ENCODE measurements at places on chromosomes 13 and 19.

GRCh38 chr13:70541451-70541850 lies 433.2 kb upstream of the KLHL1 start:
- DNase-seq, result no peak

- DNase-seq, result no peak
These were observed 70.5 kb upstream of the CSNK1A1L start for GRCh38 chr13:37175996-37176395.

DNA sequence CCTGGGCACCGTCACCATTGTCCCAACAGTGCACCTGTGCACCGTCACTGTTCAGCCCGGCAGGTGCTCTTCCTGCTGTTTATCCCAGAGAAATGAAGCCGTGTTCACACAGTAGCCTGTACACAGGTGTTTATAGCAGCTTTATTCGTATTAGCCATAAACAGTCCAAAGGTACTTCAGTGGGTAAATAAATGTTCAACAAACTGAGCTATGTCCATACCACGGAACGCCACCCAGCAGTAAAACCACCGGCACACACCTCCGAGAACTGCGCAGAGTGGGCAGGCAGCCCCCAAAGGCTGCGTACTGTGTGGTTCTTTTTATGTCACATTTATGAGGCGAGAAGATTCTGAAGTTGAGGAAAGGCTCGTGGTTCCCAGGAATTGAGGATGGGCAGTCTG lies 44.9 kb upstream of the DCUN1D2 start:
- no peak for DNase-seq

DNA sequence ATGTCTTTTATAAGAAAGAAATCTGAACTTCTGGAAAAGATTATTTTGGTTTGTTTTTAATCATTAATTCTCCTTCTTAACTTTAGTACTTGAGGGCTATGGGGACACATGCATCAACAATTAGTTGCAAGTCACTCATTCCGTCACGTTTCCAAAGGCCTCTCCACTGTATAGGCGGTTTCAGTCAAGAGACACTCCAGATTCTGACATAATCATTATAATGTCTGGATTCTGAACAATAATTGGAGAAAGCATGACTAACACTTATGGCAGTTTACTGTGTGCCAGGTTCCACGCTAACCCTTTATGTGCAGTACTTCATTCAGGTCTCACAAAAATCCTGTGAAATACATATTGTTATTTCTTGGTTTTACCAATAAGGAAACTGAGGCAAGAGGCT lies 71.9 kb downstream of the TNFRSF19 start:
- DNase-seq, result no peak

DNA sequence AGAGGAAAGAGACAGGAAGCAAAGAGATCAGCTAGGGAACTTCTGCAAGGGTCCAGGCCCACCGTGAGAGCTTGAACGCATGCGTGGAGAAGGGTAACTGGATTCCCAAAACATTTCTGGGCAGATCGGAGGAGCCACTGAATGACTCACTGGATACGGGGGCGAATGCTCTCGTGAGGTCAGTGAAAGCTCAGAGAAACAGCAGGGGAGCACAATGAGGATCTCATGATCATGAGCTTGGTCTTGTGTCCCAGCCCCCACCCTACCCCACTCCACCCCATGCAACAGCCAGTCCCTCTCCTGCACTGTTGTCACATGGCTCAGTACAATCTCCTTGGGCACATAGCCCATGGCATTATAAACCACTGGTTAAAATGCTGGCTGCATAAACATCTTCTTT lies 40.6 kb downstream of the DCLK1 start:
- no peak for DNase-seq

DNA sequence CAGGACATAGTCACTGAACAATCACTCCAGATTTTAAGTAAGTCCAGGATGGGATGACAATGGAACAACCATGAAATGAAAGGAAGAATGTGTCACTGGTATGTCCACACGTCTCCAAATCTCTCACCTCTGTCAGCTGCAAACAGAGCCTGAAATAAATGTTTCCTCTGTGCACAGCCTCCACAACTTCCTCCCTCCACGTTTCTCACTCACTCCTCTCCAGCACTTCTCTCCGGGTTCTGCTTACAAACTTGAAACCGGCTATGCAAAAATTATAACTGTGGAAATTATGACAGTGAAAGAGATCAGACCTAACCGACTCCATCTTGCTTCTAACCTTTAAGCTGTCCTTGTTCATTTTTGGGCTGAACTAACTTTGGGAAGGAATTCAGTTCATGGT lies 35.0 kb upstream of the ALOX5AP start:
- DNase-seq, result no peak

DNA sequence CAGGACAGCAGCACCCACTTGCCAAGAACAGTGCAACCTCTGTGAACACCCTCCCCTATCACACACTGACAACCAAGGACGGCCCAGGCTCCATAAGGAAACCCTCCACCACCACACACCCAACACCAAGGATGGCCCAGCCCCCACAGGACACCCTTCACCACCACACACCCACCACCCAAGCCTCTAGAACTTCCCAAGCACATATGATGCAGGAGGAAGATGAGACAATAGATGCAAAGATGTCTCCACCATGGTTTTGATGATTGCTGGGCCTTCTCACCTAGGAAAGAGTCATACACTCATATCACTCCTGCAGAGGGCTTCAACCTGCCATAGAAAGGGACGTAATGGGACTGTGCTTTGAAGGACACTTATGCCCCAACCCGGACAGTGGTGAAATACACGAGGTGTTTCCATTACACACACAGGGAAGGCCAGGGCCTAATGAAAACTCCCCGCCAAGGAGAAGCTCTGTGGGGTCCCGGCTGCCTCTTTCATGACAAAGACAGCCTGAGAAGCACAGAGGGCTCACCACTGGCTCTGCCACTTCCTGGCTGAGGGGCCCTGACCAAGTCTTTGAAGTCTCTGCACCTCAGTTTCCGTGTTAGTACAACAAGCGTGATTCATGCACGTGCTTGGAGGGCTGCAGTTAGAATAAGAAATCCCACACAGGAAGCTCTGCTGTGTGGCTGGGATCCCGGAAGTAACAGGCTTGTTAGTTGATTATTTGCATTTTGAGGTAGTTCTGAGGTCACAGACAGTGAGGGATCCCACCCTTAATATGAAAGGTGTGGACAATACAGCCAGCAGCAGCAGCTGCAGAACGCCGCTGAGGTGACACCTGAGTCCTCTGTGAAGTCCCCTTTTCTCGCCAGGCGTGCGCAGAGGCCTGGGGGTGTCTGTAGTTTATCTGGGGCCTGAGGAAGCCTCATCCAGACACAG lies 61.9 kb upstream of the ATP12A start:
- DNase-seq, result no peak

DNA sequence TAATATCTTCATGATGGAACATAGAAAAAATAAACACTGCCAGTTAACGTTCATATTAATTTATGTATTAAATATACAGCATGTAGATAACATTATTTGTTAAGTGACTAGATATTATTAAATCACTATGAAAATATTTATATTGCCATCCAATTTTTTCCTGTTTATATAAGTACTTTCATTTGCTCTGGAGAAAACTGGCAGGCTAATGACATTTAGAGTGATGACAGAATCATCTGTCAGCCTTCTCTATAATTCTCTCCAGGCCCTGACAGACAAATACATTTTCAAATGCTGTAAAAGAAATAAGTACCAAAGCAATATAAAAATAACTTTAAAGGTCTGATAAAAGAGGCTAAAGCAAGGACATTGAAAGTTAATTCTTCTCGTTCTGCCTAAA lies 2556.7 kb upstream of the PCDH20 start:
- DNase-seq, result no peak

DNA sequence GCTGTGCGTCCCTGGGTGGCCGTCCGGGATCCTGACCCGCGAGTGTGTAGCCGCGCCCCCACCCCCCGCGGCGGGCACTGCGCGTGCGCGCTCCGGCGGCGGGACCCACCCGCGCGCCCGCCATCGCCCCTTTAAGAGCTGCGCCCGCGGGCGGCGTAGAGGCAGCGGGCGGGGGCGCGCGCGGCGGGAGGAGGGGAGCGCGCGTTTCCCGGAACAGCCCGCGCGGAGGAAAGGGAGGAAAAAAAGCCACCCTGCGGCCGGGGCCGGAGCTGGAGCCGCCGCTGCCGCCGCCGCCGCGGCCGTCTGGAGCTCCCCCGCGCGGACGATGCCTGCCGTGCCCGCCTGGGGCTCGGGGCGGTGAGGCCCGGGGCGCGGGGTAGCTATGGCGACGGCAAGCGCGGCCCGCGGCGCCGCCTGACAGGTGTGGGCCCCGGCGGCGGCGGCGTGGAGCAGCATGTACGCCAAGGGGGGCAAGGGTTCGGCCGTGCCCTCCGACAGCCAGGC lies at the start of gene SSBP4:
Gene SSBP4 (plus strand): TSS at position 204 of the 504 bp plus-strand sequence. CDS start 251 bp downstream, at position 455.
- peak; percentile 86 for DNase-seq

GRCh38 chr19:40815223-40815622 lies 16.2 kb downstream of the EGLN2 start:
- no peak for DNase-seq

GRCh38 chr19:53909471-53910169 lies 542 bp downstream of the CACNG7 start:
- DNase-seq, result peak; percentile 70

- DNase-seq, result no peak
These were observed 1.4 kb downstream of the NLRP2 start for GRCh38 chr19:54967611-54968010.

GRCh38 chr13:110216398-110217041 lies 90.4 kb downstream of the COL4A1 start:
- DNase-seq, result peak; percentile 86

DNA sequence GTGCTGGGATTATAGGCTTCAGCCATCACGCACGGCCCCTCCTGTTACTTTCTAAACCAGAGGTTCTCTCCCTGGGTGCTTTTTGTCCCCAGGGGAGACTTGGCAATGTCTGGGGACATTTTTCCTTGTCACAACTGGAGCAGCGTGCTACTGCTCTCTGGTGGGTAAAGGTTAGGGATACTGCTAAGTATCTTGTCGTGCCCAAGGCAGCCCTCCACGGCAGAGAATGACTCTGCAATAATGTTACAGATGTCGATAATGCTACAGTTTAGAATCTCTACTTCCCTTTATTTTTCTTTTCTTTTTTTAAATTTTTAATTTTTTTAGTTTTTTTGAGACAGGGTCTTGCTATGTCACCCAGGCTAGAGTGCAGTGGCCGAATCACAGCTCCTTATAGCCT lies 38.0 kb downstream of the ADGRE1 start:
- DNase-seq, result no peak

DNA sequence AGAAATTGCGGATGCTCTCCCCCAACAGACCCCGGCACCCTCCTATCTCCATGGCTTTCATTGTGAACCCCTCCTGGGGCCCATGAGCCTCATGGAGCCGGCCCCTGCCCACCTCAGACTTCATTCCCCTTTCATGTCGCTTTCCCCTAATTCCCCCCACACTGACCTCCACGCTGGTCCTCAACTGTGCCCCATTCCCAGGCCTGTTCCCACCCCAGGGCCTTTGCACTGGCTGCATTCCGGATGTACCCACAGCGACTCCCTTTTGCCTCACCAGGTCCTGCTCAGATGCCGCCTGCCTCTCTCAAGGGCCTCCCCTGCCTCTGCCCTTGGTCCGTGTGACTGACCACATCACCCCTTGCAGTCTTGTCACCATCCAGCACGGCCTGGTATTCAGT lies 13.3 kb downstream of the SLC27A1 start:
- DNase-seq, result no peak

DNA sequence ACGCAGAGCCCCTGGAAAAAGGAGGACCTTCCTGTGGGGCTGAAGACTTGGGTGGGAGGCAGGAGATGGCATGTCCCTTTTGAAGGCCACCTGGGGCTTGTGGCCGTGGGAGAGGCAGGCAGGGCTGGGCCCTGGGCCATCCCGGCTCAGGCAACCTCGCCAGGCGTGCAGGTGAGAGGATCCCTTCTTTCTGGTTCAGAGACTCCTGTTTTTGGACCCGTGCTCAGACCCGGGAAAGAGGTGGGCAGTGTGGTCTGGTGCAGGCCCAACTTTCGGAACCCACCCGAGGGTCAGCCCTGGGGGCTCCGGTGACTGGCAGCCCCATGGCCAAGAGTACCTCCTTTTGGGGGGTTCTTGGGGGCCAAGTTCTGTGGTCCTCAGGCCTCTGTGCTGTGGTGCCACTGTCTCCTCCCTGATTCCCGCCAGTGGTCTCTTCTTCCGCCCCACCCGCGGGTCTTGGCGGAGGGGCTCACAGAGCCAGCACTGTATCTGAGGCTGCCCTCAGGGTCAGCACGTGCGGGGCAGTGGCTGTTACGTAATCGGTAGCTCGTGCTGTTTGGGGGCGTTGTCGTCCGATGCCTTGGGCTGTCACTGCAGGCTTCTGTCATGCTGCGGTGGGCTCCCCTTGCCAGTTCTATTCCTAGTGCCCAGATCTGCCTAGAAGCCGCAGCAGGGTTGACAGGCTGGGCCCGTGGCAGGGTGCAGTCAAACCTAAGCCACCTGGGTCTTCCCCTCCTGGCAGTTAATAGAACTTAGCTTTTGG lies 42.7 kb downstream of the KDM4B start:
- DNase-seq, result no peak

DNA sequence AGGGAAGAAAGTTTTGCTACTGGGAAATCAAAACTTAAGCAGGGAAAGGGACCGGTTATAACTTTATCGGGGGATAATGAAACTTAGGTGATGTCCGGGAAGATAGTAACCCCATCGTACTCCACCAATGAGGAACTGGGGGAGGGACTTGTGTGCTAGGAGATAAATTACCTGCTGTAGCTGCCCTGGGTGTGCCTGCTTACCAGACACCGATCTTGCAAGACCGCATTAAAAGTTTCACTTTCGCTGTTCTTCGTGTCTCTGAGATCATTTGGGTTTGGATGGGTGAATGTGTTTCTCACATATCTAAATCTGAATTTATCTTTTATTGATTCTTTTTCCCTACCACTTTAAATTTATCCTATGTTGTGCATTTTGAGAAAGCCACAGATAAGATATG lies 381.4 kb downstream of the SLITRK6 start:
- no peak for DNase-seq

DNA sequence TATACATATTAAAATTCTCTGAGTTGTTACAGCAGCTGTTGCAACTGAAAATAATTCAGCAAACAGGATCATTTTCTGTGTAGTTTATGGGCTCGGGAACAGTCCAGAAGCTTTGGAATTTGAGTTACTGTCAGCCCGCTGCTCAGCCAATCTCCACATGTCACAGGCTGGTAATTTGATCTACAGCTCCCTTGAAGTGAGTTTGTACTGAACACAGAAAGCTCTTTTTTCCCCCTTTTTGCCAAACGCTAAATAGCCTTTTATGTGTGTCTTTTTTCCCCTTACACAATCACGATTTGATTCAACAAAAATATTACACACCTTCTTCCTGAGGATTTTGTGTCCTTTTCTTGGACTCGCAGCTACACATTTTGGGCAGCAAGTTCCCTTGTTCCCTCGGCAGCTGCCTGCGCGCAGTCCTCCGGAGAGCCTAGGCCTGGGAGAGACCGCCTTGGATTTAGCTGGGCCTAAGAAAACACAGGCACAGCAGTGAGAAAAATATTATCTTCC lies 371.4 kb downstream of the KCNRG start:
- peak; percentile 65 for DNase-seq

DNA sequence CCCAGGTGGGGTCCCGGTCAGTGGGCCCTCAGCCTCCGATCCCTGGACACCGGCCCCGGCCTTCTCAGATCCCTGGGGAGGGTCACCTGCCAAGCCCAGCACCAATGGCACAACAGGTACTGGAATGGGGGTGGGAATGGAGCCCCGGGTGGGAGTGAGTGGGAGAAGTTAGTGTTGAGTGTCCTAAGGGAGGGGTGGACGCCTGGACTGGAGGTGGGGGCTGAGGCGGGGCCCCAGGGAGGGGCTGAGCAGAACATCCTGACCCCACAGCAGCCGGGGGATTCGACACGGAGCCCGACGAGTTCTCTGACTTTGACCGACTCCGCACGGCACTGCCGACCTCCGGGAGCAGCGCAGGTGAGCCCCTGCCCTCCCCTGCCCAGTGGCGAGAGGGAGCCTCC lies 17.7 kb downstream of the EPN1 start:
- no peak for DNase-seq

Measured in kidney (tissue), 22 donors.